ENCODE measurements at places on chromosomes 5 and 9.

GRCh38 chr5:159415301-159415937, 85.1 kb upstream of the IL12B start:
- DNase-seq, result no peak

DNA sequence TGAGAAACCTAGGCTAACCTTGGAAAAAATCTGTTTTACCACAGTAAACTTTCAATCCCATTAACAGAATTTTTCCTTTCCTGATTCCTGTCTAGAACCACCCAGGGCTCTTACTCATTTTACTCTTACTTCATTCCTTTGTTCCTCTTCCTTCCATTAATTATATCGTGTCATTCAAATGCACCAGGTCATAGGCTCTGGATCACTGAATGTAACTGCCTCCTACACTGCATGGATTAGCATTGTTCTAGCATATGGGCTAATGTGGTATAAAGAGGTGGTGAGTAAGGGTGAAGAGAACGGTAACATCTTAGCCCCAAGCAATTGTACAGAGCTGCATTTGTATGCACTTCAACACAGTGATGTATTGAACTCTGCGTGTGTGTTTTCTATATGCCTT, 49.5 kb upstream of the SPINK5 start:
- no peak for DNase-seq

GRCh38 chr5:59140133-59140532, 557.3 kb downstream of the RAB3C start:
- no peak for DNase-seq

DNA sequence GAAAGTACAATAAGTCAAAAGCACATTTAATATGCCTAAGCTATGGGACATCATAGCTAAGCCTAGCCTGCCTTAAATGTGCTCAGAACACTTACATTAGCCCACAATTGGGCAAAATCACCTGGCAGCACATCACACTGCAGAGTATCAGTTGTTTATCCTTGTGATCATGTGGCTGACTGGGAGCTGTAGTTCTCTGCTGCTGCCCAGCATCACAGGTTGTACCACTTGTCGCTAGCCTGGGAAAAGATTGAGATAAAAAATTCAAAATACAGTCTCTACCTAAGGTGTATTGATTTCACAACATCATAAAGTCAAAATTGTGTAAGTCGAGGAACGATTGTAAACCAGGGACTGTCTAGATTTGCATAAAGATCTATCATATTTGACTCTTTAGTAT, 58.6 kb downstream of the CAMK4 start:
- no peak for DNase-seq

DNA sequence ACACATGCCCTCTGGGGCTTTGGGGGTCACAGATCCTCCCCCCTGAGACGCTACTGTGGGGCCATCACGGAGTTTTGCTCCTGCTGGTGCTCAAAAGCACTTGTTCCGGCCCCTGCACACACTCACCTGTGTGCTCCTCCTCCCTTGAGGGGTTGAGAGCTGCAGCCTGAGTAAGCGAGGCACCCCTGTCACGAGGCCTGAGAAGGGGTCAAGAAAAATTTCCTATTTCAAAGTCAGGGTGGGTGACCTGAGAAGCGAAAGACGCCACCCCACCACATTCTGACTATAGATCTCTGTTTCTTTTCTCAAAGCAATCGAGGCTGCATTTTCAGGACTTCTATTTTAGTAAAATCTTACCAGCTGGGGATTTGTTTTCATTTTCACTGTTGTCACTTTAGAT, 138.5 kb downstream of the DCP2 start:
- no peak for DNase-seq

GRCh38 chr9:5556101-5556705, 45.9 kb downstream of the PDCD1LG2 start:
- DNase-seq, result no peak

GRCh38 chr9:124790801-124791505, 14.0 kb downstream of the OLFML2A start:
- no peak for DNase-seq

- no peak for DNase-seq
Measured at GRCh38 chr5:88675708-88676636, 207.0 kb downstream of the MEF2C start.

DNA sequence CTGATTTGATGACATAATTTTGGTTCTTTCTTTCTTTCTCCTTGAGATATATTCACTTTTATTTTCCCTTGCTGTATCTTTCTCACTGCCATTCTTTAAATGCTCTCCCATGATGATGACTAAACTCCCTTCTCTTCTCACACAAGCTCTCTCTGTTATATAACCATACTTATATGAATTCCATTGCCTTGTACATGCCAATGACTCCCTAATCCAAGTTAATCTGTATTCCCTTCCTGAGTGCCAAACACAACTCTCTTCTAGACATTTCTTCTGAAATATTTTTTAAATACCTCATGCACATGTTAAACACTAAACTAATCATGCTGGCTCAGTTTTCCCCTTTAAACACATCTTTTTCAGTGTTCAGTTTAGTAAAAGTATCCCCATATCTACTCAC, 62.2 kb upstream of the ST8SIA4 start:
- no peak for DNase-seq

DNA sequence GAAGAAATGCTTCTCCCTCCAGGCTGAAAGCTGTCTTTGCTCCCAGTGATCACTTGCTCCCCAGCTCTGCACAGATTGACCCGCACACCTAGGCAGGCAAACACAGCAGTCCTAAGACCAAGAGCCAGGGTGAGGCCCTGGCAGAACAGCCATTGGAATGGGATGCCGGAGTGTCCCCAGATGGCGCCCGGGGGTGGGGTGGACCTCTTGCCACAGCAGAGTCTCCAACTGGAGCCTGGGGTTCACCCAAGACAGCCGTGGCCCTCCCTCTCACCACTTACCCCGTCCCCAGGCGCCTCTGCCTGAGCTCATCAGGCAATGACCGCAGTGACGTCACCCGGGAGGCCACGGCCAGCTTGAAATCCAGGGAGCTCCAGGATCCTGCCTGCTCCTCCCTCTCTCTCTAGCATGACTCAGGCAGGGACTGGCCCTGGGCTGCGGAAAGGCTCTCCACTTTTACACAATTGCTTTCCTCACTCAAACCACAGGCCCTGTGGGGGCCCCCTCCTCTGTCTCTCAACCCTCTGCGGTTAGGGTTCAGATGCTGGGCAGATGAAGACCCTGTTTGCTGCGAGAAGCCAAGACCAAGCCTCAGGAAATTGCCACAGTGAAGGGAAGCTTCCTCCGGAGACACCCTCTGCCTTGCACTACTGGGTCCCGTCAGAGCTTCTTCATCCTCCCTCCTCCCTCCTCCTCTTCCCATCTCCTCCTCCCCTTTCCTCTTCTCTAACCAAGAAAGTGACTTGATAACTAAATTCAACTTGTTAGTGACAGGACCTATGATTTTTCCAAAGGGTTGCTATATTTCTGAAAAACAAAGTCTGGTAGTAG, 24.3 kb upstream of the PTGES start:
- DNase-seq, result peak; percentile 36

- no peak for DNase-seq
Measured at GRCh38 chr9:129988607-129989361, 54.2 kb downstream of the FNBP1 start.

DNA sequence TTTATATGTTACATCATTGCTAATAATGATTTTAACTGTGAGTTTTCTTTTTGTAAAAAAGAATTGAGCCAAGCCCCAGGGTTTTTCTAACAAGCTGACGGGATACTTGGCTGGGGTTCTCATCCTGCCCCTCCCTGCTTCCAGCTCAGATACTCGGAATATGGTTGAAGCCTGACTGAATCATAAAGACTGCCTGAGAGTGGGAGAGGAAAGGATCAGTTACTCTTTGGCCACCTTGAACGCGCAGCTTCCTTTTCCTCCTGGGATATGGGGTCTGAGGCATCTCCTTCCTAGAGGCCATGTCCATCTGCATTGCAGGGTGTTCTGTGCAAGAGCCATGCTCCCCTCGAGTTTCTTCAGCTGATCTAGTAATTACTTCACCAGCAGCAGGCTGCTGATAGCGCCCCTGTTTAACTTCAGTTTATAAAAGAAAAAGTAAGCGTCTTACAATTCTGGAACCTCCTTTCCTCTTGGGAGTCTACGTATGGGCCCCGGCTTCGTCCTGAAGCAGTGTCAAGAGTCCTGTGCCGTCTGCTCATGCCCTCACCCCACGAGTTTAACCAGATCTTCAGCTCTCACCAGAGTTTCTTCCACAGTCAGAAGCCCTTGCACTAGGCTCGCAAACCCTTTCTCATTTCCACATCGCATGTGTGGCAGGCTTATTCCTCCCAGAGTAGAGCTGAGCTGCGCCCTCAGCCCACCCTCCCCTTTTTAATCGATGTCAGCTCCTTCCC, 130.0 kb downstream of the MVB12B start:
- DNase-seq, result no peak

GRCh38 chr9:96305171-96305570, 3.2 kb upstream of the HSD17B3 start:
- DNase-seq, result no peak

- DNase-seq, result no peak
Measured at GRCh38 chr5:15026944-15027343, 155.4 kb upstream of the ANKH start.

DNA sequence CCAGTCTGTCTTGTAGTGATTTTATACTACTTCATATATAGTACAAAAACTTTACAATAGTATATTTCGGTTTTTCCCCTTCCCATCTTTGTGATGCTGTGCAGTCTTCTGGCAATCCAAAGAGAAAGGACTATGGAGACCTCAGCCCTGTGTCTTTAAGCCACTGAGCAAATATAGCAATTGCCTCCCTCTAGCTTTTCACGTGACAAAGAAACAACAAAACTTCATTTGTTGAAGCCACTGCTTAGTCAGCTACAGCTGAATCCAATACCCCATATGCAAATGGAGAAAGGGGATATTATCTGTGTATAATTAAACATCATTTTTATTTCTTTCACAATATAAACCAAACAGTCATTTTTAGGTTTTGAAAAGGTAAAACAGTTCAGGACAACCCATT, 142.8 kb upstream of the STK32A start:
- no peak for DNase-seq

DNA sequence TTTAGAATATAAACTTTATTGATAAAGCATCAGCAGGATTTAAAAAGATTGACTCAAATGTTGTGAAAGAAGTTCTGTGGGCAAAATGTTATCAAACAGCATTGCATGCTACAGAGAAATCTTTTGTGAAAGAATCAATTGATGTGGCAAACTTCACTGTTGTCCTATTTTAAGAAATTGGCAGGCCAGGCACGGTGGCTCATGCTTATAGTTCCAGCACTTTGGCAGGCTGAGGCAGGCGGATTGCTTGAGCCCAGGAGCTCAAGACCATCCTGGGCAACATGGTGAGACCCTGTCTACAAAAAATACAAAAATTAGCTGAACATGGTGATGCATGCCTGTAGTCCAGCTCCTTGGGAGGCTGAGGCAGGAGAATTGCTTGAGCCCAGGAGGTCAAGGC, 17.4 kb downstream of the ZBTB43 start:
- DNase-seq, result no peak

DNA sequence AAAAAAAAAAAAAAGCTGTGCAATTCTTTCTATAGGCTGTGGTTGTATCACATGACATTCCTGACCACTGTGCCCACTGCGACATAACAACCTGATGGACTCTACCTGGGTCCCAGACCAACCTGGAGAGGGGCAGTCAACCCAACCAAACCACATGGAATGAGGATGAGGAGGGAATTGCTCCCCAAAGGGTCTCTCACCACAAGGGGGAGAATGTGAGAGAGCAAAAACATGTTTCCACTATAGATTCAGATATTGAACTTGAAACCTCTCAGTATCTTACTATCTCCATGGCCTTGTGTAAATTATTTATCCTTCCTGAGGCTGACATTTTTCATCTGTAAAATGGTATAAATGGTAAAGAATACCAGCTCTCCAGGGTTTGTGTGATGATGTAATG, 66.9 kb upstream of the SV2C start:
- no peak for DNase-seq

DNA sequence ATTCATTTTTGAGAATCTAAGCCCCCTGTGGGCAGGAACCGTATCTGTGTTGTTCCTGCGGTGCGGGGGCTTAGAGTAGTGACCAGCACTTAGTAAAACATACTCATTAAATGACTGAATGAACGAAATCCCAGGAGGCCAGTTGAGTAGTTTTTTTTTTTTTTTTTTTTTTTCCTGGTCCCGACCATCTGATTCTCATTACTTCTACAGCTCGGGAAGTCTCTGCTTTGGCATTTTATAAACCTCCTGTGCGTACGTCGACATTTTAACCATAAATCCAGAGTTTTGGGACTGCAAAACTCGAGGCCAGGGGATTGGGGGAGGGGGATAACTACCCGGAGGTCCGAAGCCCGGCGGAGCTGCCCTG, 31.5 kb upstream of the SPRY4 start:
- no peak for DNase-seq

- DNase-seq, result no peak
Measured at GRCh38 chr5:107736638-107737037, 65.9 kb upstream of the EFNA5 start.

GRCh38 chr5:154042766-154043165, 4.0 kb downstream of the MFAP3 start:
- DNase-seq, result no peak

DNA sequence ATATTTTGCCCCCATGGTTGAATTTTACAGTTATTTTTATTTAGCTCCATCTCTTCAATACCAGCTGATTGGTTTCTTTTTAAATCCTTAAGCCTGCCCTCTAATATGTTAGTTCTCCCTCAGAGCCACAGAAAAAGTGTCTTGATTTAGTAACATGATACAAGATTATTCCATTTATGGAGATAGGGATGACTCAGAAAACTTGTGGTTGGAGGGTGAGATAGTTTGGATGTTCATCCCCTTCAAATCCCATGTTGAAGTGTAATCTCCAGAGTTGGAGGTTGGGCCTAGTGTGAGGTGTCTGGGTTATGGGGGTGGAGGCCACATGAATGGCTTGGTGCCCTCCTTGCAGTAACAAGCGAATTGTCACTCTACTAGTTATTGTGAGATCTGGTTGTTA, 115.7 kb downstream of the FBXO38 start:
- no peak for DNase-seq

- DNase-seq, result no peak
Measured at GRCh38 chr5:5360941-5361520, 61.4 kb upstream of the ICE1 start.

Data from stimulated activated CD8-positive, alpha-beta memory T cell treated with anti-CD3 and anti-CD28 coated beads, Interleukin-12 subunit alpha, Interleukin-12 subunit beta, amount 100 ng/mL, for 4 hours (primary cell).